ENCODE measurements at places on chromosomes 6 and 20. TPM values are rescaled to one million over a fixed set of nuclear protein-coding genes. Genes with fewer than 3 reads are reported as not detected.

DNA sequence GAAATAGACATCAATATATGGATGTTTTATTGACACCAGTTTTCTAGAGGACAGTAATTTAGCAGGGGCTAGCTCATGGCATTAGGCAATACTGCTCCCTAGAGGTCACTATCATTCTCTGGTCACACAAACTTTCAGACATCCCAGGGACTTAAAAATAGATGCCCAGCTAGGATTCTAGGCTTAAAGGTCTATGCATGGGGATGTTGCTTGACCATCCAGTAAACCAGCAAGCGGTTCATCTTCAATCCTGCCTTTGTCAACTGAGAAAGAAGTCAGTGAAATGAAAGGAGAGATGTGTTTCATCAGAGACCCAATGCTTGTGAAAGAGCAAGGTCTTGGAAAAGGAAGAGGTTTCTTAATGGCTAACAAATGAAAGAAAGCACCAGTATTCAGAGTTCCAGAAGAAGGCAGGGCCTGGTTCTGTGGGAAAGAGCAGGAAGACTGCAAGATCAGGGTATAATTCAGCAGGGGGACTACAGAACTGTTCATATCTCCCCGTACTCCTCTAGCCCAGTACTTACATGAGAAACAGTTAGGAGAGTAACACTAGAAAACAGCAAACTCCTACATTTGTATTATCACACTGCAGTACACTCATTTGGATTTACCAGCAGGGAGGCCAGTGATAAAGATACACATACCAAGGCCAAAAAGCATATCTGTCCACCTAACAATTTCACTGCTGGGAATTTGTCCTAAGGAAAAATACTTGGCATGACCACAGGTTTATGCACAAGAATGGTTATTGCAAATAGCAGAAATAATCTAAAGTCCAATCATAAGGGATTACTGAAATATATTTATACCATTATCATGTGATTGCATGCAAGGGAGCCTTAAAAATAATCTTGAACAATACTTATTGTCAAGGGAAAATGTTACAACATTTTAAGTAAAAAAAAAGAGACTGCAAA, 151.4 kb upstream of the LAMA2 start:
- DNase-seq: no peak

DNA sequence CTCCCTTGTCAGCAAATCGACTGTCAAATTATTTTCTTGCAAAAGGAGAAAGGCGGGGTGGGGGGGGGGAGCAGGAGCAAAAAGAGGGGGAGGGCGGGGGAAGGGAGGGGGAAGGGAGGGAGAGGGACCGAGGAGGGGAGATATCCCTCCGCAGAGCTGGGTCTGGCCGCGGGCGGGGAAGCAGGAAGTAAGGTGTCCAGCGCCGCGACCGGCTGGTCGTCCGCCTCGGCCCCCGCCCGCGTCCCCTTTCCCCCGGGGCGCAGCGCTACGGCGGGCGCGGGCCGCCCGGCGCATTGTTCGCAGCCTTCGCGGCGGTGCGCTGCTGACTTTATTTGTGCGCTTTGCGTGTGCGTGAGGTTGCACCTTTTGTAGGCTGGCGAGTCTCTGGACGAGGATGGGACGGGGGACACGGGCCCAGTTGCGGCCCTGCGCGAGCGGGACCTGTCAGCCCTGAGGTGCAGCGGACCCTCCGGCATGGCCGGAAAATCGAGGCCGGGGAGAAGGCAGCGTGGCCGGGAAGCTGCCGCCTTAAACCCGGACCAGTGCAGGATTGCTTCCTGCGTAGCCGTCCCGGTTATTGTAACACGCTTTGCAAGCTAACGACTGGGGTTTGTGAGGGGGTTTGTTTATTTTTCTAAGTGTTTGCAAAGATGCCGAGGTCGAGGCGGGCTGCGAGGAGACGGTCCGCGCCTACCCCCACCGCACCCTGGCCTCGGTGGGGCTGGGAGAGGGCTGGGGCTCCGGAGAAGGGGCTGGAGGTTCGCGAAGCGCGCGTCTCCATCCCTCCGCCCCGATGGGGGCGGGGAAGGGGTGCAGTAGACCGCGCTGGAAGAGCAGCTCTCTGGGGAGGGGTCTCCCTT, 675 bp upstream of the TRERF1 start:
- DNase-seq: peak; percentile 77

GRCh38 chr6:17930321-17930993, 57.0 kb downstream of the KIF13A start:
- peak; percentile 48 for DNase-seq

NNAT gene
- polyA plus RNA-seq: 8.2 TPM

- no peak for DNase-seq
These were observed 5.5 kb upstream of the HLA-E start for GRCh38 chr6:30483677-30484279.

BPIFB1 gene
- 2.3 TPM for polyA plus RNA-seq

DNA sequence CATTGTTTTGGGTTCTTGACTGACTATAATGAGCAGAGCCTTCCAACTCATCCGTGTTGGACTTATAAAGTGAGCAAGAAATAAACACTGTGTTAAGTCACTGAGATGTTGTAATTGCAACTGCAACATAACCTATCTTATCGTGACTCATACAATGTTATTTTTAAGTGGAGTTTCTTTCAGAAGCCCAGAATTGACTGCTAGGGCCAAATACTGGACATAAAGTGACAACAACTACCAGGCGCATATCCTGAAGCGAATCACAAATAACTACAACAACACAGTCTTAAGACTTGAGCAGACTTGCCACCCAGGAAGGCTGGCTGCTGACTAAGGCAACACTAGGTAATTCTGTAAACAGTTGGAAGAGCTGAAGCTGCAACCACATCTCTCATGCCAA, 326.6 kb downstream of the COL12A1 start:
- no peak for DNase-seq

CPNE5 gene
- polyA plus RNA-seq: 1.7 TPM

FAM162B gene
- 2.5 TPM for polyA plus RNA-seq

GRCh38 chr6:128487055-128487454, 33.3 kb downstream of the PTPRK start:
- DNase-seq: no peak

NRN1 gene
- 3.0 TPM for polyA plus RNA-seq

DNA sequence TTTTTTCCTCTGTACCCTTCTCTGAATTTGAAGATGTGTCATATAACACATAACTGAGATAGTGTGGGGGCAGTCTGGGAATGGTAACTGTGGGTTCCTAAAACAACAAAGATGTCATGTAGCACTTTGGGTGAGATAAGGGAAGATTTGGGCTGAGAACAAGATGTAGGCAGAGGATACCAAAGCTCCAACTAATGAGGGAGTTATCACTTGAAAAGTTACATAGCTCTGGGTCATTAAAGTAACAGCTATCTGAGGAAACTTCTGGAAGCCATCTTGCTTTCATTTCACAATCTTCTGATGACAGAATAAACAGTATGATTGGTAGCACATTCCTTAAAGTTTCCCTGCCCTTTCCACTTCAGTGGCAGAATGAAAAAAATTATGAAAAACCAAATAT, 255.4 kb downstream of the TBX18 start:
- DNase-seq: no peak

DNA sequence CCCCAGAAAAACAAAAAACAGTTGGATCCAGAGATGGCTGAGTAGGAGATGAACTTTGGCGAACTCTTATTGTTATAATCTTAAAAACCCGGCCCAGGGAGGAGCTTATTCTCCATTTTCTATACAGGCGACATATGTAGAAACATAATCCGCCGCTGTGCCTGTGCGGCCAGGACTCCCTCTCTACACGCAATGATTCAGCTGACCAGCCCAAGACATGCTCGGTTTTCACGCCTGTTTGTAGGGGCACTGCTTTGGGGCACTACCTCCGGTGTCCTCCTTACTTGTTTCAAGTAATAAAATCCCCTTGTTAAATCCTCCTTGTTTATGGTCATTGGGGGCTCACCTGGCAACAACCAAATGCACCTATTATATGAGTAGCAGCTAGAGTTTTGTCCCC, 89.9 kb downstream of the SEL1L2 start:
- DNase-seq: no peak

DNA sequence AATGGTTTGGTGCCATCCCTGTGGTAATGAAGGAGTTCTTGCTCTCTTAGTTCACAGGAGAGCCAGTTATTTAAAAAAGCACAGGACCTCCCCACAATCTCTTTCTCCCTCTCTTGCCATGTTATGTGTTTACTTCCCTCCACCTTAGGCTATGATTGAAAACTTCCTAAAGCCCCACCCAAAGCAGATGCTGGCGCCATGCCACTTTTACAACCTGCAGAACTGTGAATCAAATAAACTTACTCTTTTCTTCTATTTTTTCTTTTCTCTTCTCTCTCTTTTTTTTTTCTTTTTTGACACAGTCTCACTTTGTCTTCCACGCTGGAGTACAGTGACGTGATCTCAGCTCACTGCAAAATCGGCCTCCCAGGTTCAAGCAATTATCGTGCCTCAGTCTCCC, 508.4 kb upstream of the EPHA7 start:
- peak; percentile 45 for DNase-seq

- DNase-seq: peak; percentile 69
These were observed 541 bp downstream of the SNX21 start for GRCh38 chr20:45833883-45834796.

GRCh38 chr20:6074145-6074561, 20.3 kb upstream of the LRRN4 start:
- peak; percentile 66 for DNase-seq

MARCKS gene
- 54.2 TPM for polyA plus RNA-seq

WFDC12 gene
- polyA plus RNA-seq: 0.15 TPM

- DNase-seq: no peak
These were observed 53.2 kb downstream of the SOBP start for GRCh38 chr6:107543088-107543487.

DNA sequence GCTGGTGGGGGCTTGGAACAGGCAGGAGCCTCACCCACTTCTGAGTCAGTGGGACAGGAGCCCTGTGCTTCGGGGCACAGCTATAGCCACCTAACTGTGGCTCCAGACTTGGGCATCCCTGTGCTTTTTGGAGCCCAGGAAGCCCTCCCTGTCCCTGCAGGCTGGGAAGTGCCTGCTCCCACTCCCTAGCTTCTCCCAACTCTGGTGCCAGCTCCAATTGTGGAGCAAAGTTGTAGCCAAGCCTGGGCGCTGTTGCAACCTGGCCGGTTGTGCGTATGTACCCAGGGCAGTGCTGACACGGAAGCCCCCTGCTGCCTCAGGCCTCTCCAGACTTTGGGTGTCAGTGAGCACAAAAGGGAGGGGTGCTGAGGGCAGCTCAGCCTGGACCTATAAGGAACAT, 601.7 kb upstream of the GJE1 start:
- DNase-seq: no peak

DNA sequence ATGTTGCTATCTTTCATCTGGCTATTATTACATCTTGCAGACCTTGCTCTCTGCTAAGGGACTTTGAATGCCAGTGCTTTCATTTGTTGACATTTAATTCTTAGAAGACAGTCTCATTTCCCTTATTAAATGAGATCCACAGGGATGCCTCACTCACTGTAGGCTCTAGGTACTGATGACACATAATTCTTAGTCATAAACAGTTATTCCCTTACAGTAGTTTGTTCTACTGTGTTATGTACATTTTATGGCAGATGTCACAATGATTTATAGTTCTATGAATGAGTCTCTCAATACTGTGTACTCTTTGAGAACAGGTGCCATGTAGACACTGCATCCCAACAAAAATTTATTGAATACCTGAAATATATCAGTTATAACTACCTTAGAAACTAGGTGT, 70.3 kb downstream of the FAM83B start:
- DNase-seq: no peak

- DNase-seq: no peak
These were observed 38.1 kb upstream of the BMP5 start for GRCh38 chr6:55913228-55914195.

GRCh38 chr6:73901311-73901710, 205.3 kb downstream of the CD109 start:
- DNase-seq: no peak

TRDN gene
- polyA plus RNA-seq: 2.4 TPM

LPA gene
- 0.25 TPM for polyA plus RNA-seq

GRCh38 chr20:18638768-18639167, 50.9 kb downstream of the DTD1 start:
- DNase-seq: no peak

DNA sequence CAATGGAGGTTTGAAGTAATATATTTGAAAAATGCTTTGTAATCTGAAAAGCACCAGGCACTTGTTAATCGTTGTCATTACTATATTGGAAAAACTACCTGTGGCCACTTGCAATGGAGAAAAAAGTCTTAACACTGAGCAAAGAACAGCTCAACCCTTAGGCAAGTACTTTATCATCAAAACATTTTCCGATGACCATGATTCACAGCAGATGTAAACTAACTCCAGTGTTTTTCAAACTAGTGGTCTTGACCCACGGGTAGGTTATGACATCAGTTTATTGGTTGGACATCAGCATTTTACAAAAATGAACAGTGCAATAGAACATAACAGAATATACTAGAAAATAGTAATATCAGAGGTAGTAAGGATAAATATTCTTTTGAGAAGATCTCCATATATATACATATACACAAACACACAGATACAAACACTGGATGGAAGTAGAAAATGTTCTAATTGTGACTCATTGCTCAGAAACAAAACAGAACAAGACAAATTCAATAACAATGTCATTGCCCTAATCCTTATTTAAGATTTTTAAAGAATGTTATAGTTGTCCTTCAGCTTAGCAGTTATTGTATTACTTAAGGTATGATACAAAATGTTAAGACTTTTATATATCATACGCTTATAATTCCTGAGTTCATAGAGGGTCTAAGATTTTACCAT, 123.0 kb downstream of the PLCB1 start:
- DNase-seq: no peak

GRCh38 chr20:37912874-37913273, 9.9 kb downstream of the VSTM2L start:
- no peak for DNase-seq

APCDD1L gene
- polyA plus RNA-seq: 0.25 TPM

- DNase-seq: no peak
These were observed 99.5 kb downstream of the CDKAL1 start for GRCh38 chr6:20633566-20634340.

DNA sequence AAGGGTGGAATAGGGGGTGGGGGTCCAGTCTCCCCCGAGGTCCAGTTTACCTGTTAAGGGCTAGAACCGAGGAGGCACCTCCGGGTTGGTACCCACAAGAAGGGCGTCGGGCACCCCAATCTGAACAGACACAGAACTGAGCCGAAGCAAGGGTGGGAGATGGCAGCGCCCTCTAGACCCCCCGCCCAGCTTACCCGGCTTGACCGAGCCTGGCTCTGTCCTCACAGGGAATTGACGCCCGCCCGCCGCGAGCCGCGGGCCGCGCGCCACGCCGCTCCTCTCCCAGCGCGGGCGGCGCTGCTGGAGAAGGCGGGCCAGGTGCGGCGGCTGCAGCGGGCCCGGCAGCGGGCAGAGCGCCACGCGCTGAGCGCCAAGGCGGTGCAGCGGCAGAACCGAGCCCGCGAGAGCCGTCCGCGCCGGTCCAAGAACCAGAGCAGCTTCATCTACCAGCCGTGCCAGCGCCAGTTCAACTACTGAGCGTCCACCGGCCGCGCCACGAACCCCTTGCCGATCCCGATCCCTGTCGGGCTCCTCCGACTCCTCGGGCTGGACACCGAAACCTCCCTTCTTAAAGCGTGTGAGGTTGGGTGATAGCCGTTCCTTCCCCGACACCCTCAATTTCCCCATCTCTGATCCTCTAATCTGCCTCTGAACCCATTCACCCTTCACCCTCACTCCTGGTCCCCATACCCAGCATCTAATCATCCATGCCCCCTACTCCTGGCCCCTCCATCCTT, 5.9 kb downstream of the TP53INP2 start:
- DNase-seq: peak; percentile 83
